ENCODE measurements at places on chromosomes 2 and 18.
A peak's percentile ranks its signal among the peaks of the same experiment; 100 is the strongest.

- no peak for DNase-seq
These were observed 207.0 kb upstream of the HS6ST1 start for GRCh38 chr2:128525653-128526052.

- no peak for DNase-seq
These were observed 12.6 kb downstream of the DHX57 start for GRCh38 chr2:38863061-38863695.

GRCh38 chr2:48205137-48205798, 299.0 kb upstream of the FBXO11 start:
- DNase-seq, result no peak

GRCh38 chr2:217527590-217528202, 475.1 kb downstream of the TNS1 start:
- no peak for DNase-seq

- no peak for DNase-seq
These were observed 115.1 kb downstream of the NFATC1 start for GRCh38 chr18:79510731-79511241.

DNA sequence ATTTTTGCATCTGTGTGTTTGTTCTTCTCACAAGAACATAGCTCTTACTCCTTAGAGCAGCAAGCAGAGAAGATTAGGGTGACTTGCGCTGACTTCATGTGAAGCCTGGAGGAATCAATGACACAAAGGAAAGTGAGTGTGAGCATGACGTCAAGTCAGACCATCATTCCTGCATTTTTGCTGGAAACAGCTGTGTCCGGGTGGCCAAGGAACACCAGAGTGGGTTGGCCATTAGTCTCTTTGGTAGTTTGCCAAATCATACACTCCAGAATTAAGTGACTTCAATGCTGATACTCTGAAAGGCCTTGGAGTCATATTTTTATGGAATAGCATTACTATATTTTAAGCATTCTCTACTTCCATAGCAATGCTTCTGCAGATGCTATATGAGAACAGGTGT, 597.2 kb downstream of the DCDC2C start:
- no peak for DNase-seq

GRCh38 chr2:26756337-26756736, 7.7 kb upstream of the SLC35F6 start:
- peak; percentile 86 for DNase-seq

GRCh38 chr18:37156330-37156942, 327.5 kb downstream of the KIAA1328 start:
- peak; percentile 6 for DNase-seq

DNA sequence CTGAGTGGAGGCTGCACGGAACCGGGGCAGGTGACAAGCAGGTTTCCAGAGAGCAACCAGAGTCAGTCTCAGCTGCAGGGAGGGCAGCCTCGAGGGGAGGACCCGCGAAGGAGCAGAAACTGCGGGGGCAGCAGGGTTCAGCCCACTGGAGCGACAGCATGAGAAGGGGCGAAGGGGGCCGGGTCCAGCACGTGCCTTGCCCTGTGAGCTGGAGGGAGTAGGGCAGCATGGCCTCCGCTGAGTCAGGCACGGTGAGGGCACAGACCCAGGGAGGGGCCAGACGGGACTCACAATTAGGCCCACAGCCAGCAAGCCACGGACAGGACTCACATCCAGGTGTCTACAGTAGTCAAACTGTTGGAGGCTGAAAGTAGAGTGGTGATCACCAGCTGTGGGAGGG, 22.7 kb upstream of the ATP9B start:
- no peak for DNase-seq

DNA sequence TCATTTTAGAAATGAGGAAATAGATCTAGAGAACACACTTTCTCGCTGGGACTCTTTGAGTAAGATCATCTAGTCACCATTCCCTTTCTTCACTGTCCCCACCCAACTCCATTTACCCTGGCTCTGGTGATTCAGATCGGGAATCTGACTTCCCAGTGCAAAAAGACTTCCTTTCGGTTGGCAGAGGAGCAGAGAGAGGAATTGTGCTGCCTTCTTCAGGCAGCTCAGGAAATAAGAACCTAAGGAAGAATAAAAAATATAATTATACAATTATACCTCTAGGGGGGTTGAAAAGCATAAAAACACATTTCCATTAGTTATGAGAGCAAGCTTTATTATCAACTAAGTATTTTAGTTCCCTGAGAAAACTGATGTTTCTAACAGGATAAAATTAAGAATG, 9.3 kb upstream of the MPP4 start:
- no peak for DNase-seq

- no peak for DNase-seq
These were observed at the start of gene EN1 for GRCh38 chr2:118846953-118847761. EN1 (minus strand) TSS chr2:118847648; CDS start chr2:118847167, 481 bp downstream.

DNA sequence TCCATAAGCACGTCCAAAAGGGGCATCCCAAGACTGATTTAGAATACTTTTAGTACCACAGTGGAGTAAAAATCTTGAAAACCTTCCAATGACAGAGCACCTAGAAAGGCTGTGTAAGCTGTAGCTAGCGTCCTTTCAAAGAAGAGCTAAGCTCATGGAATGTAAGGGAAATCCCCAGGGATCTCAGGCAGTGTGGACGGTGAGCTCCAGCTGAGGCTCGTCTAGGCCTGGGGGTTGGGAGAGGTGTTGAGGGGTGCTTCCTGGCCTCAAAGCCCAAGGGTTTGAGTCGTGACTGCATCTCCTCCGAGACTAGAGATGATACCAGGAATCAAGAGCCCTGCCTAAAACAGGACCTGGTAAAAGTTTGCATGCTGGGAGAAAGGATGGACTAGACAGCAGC, 7.6 kb downstream of the CTIF start:
- DNase-seq, result no peak

DNA sequence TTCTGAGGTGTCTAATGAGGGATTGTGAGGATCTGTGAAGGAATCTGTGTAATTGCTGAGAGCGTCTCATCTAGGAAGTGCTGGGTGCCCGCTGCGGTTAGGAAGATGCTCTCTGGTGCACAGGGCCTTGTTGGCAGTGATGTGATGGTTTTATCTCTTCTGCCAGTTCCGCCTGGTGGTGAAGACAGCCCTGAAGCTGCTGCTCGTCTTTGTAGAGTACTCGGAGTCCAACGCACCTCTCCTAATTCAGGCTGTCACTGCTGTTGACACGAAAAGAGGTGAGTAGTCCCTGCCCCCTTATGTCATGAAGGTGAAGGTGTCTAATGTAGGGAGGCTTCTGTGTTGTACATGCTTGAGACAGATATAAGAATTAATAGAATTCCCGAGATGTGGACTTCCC, 234.2 kb downstream of the TPGS2 start:
- no peak for DNase-seq

DNA sequence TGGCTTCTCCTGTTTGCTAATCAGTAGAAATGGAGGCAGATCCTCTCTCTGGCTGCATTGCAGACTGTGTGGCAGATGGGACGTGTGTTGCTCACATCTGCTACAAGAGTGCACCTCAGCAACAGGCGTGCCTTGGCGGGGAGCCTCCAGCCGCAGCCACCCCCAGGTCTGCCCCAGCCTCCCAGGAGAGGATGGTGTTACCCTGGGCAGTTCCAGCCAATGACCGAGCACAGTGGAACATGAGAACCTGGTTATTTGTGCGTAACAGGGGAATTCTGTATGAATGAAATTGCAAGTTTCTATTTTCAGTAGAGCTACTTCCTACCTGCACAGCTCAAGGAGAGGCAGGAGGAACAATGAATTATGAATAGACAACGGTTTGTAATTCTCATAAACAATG, 130.6 kb upstream of the CBLN2 start:
- no peak for DNase-seq

DNA sequence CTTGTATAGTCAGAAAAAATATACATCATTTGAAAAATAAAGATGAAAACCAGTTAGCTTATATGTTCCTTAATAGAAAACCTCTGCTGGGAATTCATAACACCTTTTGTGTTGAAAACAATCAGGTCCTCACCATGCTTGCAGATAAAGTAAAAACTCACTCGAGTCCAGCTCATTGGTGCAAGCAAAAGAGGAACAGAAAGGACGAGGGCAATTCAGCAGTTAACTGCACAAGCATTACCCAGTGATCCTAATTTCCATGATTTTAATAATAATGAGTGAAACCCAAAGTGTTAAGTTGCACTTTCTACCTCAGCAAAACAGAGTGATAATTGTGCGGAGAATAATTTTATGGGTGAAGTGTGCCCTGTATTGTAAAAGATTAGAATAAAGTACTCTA, 839.9 kb downstream of the BCL11A start:
- peak; percentile 15 for DNase-seq

DNA sequence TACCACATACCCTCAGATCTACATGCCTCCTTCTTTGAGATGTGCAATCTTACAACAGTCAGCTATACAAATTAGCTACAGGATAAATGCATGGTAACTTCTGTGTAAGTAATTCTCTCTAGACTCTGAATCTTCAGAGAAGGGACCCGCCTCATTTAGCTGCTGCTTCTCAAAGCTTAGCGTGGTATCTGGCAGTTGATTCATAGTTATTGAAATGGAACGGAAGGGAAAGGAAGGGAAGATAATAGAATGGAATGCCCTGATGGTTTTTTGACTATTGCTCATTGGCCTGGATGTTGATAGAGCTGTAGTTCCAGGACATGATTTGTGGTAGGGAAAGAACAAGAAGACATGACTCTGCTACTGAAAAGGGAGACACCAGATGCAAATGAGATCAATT, 498.1 kb upstream of the CRIM1 start:
- DNase-seq, result no peak

DNA sequence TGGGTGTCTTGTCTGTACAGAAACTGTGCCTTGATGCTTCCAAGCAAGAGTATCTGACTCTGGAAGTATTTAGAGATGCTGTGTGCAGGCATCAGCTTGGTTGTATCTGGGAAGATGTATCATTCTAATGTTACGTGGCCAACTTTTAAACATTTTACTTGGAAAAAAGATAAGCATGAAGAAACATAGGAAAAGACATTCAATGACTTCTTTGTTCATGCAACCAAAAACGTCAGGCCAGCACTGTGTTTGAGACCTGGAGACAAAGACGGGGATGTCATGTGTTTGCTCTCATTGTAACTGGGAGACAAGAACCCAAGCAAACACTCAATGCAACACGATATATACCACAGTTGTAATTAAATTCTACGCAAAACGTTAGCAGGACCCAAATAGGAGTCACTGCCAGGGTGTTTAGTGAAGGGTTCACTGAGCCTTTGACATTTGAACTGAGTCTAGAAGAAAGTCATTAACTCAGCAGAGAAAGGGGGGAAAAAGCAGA, 8.9 kb upstream of the SESTD1 start:
- no peak for DNase-seq

- no peak for DNase-seq
These were observed 5.1 kb upstream of the PPP1CB start for GRCh38 chr2:28746429-28747111.

DNA sequence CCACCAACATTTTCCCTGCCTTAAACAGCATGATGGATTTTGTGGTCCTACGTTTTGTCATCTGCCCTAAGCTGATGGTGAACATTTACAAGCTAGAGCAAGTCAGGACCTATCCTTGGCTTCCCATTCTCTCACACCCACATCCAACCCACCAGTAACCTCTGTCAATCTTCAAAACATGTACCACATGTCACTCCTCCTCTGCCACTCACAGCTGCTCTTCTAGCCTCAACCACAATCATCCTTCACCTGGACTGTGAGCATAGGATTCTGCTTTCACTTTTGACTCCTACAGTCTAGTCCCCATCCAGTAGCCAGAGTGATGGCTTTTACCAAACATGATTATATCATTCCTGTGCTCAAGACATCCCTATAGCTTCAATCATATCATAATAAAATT, 279.8 kb upstream of the DLGAP1 start:
- no peak for DNase-seq

GRCh38 chr2:189492451-189492850, 51.2 kb downstream of the WDR75 start:
- DNase-seq, result no peak

DNA sequence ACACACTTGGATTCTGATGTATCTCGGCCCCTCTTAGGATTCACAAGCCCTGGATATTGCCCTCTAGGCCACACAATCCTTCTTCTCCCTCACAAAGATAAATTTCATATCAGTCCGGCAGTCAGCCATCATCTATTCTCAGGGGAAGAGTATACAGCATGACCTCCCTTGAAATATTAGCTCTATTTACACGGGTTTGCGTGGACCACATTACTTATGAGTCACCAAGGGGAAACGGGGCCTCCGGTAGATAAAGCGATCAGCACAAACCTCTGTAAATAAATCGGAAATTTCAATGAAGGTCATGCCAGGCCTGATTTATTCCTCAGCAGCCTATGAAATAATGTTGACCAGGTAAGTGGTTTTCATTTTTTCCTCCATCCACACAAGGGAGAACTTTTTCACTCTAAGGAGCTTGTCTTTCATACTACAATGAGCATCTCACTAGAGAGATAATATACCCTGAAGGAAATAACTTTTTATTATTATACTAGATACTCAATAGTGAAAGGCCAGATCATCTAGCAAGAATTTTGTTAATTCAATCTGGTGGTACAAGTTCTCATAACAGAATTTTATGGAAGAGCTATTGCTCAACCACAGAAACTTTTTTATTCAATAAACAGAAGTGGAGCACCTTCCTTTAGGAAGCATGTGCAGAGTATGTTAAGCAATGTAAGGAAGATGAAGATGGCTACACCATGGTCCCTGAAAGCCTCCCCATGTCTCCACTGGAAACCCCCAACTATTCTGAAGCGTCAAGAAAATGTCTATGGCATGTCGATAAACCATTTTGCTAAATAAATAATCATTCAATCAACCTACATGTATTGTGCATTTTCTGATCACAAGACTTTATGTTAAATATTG, 125.2 kb upstream of the PIK3C3 start:
- no peak for DNase-seq

DNA sequence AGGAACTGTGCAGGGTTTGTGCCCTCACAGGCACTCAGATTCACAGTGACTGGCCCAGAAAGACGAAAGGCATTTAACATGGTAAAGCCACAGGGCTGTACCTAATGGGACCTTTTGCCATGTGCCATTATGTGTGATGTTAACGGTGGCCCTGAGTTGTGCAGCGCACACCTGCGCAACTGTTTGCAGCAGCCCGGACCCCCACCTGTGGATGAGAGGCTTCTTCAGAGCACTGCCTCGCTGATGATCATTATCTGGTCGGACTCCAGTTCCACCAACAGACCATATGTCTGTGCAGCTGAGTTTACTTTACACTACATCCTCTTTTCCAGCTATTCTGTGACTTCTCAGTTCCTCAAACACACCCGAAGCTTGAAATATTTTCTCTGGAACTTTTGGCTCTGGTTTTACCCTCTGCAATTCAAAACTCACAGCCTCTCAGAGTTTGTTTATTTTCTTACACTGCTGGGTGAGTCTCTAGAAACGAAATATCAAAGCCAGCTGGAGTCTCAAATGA, 35.6 kb upstream of the UBE2F start:
- DNase-seq, result peak; percentile 87

- peak; percentile 90 for DNase-seq
These were observed 1.4 kb downstream of the CYRIA start for GRCh38 chr2:16664052-16664731.

GRCh38 chr2:217795706-217796465, 206.9 kb downstream of the TNS1 start:
- DNase-seq, result no peak

GRCh38 chr2:201950606-201951005, 83.0 kb upstream of the FZD7 start:
- DNase-seq, result peak; percentile 7

Data from MV-4-11 (cell line).